ENCODE measurements at places on chromosomes 7 and 10.

DNA sequence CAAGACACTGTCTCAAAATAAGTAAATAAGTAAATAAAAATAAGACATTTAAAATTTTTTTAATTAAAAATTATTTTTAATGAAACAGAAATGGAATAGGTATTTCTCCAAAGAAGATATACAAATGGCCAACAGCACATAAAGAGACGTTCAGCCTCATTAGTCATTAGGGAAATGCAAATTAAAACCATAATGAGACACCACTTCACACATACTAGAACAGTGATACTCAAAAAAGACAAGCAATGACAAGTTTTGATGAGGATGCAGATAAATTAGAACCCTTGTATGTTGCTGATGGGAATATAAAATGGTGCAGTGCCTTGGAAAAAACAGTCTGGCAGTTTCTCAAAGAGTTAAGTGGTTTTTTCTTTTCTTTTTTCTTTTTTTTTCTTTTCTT, 26.5 kb upstream of the C10orf67 start:
- DNase-seq: no peak

DNA sequence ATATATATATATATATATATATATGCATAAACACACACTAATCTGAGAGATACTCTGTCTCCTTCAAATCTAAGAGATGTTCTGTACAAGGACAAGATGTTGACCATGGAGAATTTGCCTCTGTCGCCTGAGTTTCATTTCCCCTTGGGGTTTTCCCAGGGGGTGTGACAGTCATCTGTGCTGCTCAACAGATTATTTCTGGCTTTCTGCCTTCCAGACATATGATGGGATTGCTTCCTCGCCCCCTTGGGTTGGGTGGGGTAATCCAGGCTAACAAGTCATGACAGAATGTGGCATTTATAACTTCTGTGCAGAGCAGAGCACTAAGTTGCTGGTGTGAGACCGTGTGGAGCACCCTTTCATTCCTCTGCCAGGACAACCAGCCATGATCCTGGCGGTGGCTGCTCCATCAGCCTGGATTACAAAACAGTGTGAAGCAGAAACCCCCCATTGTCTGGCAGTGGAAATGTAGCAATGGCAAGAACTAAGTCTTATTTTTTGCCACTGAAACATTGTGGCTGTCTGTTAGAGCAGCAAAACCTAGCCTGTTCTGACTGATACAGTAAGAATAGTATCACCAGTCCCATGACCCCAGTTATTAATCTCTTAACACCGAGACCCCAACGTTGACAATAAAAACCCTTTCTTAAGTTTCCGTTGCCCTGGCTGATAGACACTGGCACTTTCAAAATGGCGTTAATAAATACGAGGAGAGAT, 13.7 kb upstream of the USP6NL start:
- DNase-seq: no peak

- DNase-seq: no peak
Observed at GRCh38 chr7:137685433-137686164, 161.2 kb downstream of the DGKI start.

- DNase-seq: no peak
Observed at GRCh38 chr7:129616530-129616929, 5.0 kb downstream of the NRF1 start.

DNA sequence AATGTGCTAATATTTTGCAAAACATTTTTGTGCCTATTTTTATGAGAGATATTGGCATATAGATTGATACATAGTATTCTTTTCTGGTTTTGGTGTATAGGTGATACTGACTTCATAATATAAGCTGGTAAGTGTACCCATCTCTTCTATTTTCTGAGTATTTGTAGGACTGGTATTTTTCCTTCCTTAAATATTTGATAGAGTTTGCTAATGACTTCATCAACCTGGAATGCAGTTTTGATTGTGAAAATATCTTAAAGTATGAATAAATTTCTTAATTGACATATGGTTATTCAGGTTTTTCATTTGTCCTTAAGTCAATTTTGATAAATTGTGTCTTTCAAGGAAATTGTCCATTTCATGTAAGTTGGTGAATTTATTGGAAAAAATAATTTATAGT, 6.1 kb upstream of the SCRN1 start:
- DNase-seq: no peak
